ENCODE measurements at places on chromosomes 1 and 21.
A peak's percentile ranks its signal among the peaks of the same experiment; 100 is the strongest.

- DNase-seq = no peak
Observed at GRCh38 chr1:10065344-10065685, 32.6 kb downstream of the UBE4B start.

- no peak for DNase-seq
Observed at GRCh38 chr1:2255047-2255419, 26.9 kb downstream of the SKI start.

DNA sequence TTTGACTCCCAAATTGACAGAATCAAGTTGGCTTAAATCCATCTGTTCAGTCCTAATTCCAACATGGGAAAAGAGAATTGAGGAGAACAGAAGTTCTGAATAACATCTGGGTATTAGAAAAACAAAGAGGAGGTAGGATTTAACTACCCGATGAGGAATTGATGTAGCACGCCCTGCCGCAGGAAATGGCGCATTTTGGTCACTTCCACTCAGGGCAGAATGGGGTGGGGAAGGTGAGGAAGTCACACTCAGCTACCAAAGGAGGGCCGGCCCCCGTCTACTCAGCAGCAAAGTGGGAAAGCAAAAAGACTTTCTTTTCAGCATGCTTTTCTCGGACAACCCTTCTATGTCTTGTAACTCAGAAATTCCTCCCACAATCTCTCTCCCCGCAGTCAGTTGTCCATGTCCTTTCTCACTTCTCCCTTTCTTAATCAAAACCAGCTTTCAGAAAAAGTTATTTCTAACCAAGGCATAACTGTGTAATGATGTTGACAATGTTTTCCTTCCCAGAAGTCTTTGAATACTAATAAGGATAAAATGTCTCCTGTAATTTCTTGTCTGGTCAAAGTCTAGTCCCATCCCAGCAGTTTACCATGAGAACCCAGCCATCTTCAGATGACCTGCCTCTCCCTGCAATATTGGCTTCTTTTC is 60.5 kb upstream of the SIPA1L2 start:
- DNase-seq = no peak

- DNase-seq = no peak
Observed at GRCh38 chr1:106768077-106768476, 288.4 kb upstream of the PRMT6 start.

GRCh38 chr1:82903626-82904025 is 1095.3 kb downstream of the TTLL7 start:
- no peak for DNase-seq

DNA sequence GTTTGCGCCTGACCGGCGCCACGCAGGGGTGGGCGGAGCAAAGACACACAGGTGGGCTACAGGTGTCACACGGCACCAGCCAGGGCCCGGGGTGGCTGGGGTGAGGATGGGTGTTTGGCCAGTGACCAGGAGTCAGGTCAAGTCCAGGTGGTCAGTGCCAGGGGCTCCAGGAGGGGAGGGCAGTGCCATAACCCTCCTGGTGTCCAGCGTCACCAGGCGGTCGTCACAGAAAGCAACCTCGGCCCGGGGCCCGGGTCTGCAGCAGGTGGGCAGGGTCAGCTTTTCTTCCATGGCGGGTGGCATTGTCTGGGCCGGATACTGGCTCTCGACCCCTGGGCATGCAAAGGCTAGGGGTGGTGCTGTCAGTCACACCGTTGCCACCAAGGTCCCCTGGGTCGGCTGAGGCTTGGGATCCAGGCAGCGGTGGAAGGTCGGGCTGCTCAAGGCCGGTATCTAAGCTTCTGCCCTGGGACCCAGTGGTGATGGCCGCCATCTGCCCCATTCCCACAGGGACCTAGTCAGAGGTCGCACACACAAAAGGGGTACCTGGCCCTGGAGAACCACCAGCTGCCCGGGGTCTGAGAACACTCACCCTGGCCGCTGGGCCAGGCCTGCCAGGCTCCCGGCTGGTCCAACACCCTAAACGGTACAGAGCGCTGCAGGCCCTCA is 1.8 kb downstream of the FNDC10 start:
- no peak for DNase-seq

- DNase-seq = no peak
Observed at GRCh38 chr1:205604825-205605505, 26.8 kb downstream of the ELK4 start.

DNA sequence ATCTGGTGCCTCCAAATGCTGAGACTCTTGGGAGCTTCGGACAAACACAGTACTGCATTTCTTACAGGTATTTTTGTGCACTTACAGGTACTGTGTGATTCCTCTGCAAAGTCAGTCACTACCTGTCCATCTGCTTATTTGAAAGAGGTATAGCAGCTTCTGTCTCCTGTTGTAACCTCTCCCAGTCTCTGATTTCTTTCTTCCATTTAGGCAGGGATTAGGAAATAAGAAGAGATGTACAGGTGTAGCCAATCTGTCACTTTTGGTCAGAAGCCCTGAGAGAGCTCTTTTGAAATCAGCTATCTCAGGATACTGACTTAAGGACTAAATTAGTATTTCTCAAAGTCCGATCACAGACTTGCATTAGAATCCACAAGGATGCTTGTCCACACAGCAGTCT is 54.0 kb downstream of the AKT3 start:
- DNase-seq = no peak

- DNase-seq = no peak
Observed at GRCh38 chr1:222927031-222927430, 112.2 kb downstream of the DISP1 start.

DNA sequence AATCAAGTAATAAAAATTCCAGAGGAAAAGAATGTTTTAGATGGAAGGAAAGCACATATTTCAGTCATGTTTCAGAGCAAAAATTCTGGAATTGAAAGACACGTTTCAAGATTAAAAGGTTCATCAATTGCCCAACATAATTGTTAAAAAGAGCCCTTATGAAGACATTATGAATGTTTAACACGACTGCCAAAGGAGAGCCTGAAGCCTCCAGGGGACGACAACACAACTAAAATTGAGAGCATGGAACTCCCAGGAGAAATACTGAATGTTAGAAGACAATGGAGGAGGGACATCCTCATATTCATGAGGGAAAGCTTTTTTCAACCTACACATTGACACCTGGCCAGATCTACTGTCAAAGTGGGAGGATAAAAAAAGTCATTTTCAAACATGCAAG is 16.0 kb downstream of the OR2T11 start:
- peak; percentile 39 for DNase-seq

DNA sequence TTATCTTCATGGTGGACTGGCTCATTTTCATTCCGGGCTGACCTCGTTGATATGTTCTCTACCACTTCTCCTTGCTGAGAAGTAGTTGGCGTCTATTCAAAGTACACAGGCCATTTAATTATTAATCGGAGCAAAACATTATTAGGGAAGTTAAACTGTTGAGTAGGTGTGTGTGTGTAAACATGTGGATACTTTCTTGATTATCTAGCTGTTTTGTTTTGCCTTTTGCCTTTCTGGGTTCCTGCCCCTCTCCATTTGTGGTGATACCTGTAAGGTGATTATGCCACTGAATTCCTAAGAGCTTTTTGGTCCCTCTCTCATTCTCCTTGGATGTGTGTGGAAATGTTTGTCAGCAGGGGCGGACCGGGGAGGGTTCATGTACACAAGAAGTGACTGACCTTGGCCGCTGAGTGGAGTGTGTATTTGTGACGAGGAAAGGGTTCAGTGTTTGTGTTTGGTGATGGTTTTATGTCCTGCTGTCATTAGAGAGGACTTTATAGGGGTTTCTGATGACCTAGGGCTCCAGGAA is 56.6 kb upstream of the PPP2R5A start:
- no peak for DNase-seq

GRCh38 chr1:156499842-156500542 is 583 bp downstream of the MEF2D start:
- no peak for DNase-seq

GRCh38 chr1:174265282-174265681 is 106.0 kb downstream of the RABGAP1L start:
- DNase-seq = no peak

GRCh38 chr1:161226320-161226711 is 456 bp downstream of the TOMM40L start:
- no peak for DNase-seq

- DNase-seq = peak; percentile 20
Observed at GRCh38 chr1:50348449-50349241, 74.6 kb downstream of the DMRTA2 start.

DNA sequence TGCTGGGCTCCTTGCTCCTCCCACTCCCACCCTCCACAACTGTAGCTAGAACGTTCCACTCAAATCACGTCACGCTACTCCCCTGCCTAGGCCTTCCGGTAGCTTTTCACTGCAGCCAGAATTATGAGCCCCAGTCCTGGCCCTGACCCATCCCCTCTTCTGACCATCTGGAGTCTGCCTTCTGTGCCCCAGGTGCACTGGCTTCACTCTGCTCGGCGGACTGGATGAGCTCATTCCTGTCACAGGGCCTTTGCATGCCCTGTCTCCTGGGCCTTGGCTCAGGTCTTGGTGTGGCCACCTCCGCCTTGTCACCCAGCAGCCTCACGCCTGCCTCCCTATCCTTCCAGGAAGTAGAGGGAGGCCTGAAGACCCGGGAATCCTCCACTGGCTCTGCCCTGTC is 62.5 kb upstream of the ACTL8 start:
- DNase-seq = no peak

DNA sequence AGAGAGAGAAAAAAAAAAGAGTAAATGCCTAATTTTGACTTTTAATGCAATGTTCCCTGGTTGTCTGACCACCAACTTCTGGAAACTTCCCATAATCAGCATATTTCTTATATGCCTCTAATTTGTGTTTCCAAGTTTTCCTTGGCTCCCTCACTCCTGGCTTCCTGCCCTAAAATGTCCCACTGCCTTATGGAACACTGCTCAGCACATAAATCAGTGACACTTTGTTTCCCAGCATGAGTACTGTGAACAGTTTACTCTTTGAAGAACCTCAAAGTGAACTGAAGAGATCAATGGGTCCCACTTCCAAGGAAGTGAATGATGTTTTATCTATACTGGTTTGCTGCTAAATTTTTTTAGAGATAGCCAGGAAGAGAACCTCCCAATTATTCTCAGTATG is 271.3 kb upstream of the PRMT6 start:
- DNase-seq = no peak

DNA sequence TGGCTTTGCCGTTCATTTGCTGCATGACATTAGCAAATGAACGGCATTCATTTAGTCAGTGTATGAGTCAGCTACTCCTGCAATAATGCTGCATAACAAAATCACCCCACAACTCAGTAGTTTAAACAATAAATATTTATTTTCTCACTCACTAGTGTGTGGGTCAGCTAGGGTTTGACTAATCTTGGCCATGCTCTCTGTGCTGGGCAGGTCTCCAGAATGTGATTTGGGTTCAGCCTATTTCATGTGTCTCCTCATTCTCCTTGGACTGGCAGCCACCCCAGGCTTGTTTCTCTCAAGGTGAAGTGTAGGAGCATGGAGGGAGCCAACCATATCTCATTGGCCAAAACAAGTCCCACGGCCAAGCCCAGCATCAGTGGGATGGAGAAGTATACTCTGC is 104.3 kb downstream of the LACTBL1 start:
- no peak for DNase-seq

GRCh38 chr1:210364479-210364878 is 35.8 kb downstream of the HHAT start:
- DNase-seq = no peak

DNA sequence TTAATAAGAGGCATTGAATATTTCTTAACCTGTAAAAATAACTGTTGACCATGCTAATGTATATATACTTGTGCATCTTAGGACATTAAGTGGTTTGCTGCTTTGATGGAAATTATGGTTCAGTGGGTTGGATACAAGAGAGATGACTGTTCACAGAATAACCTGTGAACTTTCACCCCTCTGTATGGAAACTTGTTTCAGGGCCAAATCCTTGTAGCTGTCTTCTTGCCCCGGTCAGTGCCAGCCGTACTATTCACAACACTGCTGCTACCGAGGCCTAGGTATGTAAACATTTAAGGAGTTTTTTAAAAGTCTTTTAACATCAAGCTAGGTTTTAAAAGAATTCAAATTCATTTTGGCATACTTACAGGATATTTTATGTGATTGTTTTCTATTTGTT is 16.1 kb downstream of the DONSON start:
- no peak for DNase-seq

DNA sequence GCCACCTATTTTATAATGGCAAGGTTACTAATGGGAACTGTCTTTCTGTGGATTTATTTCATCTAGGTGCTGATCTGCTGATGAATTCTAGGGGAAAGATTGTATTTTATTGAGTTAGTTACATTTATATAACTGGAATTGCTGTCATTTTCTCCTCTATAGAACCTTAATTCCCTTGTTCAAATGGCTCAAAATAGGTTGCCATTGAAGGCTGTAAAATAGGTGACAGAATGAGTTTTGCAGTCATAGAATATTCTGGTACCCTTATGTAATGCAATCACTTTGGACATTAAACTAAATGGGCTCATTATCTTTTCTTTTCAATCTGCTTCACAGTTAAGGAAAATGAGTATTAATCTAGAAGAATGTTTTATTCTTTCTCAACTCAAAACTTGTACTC is 131.0 kb downstream of the CTH start:
- no peak for DNase-seq

DNA sequence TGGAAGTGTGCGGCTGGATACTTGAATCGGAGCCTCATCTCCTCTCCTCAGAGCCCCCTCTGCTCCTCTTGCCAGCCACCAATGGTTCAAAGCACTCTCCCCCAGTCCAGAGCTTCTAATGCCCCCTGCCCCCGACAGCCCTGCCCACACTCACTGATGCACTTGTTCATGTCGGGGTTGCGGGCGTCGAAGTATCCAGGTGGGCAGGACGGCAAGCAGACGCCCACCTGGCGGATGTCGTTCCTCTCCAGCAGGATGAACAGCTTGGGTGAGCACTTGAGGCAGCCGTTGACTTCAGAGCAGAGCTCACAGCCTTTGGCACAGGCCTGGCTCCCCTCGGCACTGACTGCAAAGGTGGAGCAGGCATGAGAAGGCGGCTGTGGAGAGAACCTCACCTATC is 18.4 kb downstream of the RSPO1 start:
- no peak for DNase-seq

DNA sequence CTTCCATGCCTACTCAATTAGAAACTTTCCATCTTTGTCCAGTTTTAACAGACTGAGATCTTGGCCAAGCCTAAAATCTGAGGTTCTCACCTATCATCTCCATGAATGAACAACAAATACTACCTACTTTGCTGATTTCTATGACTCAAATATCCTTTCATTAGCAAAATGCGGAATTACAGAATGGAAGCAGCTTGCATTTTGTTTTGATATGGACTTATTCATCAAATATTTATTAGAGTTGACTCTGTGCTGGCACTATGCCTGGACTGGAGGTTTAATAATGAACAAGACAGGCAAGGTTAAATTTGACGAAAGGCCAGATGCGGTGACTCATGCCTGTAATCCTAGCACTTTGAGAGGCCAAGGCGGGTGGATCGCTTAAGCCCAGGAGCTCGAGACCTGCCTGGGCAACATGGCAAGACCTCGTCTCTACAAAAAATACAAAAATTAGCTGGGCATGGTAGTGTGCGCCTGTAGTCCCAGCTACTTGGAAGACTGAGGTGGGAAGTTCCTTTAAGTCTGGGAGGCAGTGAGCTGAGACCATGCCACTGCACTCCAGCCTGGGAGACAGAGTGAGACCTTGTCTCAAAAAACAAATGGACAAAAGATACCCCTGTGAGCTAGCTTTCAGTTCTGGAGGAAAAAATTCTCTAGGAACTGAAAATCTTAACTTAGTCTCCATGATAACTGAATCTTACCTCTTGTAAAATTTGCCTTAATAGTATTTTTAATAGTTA is 29.4 kb upstream of the SOD1 start:
- DNase-seq = no peak

- DNase-seq = no peak
Observed at GRCh38 chr21:32674731-32675130, 53.1 kb downstream of the SYNJ1 start.
